ENCODE measurements at places on chromosomes 1 and 21. TPM values are rescaled to one million over a fixed set of nuclear protein-coding genes. Genes with fewer than 3 reads are reported as not detected.
A peak's percentile ranks its signal among the peaks of the same experiment; 100 is the strongest.

GRCh38 chr1:35079003-35079930 is at the start of gene ZMYM1:
ZMYM1 (plus strand) TSS chr1:35079385; CDS start chr1:35093988, 14,603 bp downstream.
- DNase-seq: peak; percentile 90

SPOCD1 gene
- polyA plus RNA-seq: 0.25 TPM

DNA sequence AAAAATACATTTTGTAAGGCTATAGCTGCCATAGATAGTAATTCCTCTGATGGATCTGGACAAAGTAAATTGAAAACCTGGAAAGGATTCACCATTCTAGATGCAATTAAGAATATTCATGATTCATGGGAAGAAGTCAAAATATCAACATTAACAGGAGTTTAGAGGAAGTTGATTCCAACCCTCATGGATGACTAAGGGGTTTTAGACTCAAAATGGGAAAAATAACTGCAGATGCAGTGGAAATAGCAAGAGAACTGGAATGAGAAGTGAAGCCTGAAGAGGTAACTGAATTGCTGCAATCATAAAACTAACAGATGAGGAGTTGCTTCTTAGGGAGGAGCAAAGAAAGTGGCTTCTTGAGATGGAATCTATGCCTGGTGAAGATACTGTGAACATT is 230.8 kb downstream of the KCTD3 start:
- no peak for DNase-seq

COL8A2 gene
- polyA plus RNA-seq: not detected

GRCh38 chr21:16102113-16102512 is 372.3 kb downstream of the USP25 start:
- no peak for DNase-seq

WDR26 gene
- 59.3 TPM for polyA plus RNA-seq

GRCh38 chr1:217363319-217363718 is 267.6 kb downstream of the GPATCH2 start:
- DNase-seq: no peak

HTR6 gene
- polyA plus RNA-seq: not detected

DNA sequence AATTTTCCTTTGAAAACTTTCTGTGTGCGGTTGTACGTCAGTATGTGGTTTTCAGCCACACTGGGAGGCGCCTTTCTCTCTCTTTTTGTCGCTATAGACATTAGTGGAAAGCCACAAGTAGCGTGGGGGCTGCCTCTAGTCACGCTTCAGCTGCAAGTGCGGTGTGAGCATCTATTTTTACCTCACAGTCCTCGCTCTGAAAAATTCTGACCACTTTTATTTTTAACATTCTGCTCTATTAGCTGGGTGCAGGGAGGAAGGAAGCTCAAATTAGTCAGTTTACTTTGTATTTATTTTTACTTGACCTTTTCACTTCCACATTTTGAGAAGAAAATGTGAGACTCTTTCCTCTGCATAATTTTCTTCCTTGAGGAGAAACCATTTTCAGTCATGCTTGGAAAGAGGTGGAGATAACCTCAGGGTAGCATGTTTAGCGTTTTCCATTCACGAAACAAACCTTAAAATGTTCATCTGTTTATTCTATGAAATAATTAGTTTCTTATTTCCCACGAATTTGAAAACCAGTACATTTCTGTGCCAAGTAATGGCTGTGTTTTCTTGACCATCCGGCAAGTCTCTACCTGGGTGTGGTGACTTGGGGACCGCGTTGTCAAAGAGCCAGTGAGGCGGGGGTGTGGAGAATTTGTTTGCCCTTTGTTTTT is 35.6 kb downstream of the ADARB1 start:
- DNase-seq: peak; percentile 90

DNA sequence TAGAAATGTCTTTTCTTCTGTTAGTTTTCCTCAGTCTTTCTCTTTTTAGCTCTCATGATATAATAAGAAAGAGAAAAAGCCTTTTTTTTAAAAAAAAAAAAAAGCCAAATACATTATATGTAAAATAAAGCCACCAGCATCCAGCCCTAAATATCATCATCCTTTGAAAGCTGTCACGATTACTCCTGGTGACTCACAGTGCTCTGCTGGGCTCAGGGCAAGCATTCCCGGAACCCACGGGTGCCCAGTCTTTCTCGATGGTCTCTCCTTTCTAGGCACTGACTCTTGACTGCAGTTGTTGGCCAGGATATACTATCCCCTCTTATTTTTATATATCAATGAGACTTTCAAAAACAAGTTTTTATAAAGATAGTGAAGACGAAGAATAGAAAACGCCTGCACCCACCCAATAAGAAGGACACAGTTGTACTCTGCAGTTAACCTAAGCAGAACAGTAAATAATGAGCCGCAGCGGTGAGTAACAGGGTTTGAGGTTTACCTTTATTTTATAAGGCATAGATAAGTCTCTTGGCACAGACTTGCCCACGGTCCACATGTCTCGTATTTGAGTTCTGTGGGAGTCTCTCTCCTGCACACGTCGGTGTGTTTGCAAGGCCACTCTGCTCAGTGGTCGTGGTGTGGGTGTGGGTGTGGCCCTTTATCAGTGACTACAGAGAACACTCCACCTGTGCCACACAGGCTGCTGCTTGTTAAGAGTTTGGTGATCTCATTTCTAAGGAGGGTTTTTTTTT is 15.7 kb upstream of the MX2 start:
- no peak for DNase-seq

DNA sequence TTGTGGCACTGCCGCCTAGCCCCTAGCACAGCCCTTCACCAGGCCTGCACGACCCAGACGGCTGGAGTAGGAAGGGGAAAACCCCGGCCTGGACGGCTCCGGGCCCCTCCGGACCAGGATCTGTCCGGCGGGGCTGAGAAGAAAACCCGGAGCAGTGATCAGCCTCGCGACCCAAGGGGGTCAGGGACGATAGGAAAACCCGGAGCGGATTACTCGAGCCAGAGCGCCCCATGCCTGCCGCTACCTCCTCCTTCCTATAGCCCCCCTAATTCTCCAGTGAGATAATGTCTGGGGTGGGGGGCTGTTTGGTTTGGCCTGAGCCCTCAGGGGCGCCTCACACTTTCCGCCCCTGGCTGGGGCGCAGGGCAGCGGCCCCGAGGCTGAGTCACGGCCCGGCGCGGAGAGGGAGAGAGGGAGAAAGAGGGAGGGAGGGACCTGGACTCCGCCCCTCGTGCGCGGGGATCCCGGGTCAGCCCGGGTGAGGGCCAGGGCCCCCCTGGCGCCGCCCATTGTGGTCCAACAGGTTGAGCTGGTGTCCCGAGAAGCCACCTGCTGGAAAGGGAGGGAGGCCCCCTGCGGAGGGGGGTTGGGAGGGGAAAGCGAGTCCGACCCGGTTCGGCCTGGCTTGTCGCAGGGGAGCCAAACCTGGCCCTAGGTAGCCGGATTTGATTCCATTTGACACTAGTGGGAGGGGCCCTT is 1.7 kb upstream of the ZBTB7B start:
- DNase-seq: peak; percentile 89

KIAA0040 gene
- 106 TPM for polyA plus RNA-seq

- no peak for DNase-seq
Observed at GRCh38 chr1:118155106-118155505, 29.9 kb downstream of the SPAG17 start.

DNA sequence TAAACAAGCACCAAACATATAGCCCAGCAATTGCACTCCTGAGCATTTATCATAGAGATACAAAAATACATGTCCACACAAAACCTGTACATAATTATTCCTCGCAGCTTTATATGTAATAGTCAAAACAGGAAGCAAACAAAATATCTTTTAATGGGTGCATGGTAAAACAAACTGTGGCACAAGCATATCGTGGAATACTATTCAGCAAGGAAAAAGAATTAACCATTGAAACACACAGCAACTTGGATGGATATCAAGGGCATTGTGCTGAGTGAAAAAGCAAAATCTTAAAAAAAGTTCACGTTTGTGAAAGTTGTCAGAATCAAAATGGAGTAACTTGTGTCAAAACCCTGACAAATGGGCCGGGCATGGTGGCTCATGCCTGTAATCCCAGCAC is 12.4 kb downstream of the TNFRSF9 start:
- DNase-seq: no peak

DNA sequence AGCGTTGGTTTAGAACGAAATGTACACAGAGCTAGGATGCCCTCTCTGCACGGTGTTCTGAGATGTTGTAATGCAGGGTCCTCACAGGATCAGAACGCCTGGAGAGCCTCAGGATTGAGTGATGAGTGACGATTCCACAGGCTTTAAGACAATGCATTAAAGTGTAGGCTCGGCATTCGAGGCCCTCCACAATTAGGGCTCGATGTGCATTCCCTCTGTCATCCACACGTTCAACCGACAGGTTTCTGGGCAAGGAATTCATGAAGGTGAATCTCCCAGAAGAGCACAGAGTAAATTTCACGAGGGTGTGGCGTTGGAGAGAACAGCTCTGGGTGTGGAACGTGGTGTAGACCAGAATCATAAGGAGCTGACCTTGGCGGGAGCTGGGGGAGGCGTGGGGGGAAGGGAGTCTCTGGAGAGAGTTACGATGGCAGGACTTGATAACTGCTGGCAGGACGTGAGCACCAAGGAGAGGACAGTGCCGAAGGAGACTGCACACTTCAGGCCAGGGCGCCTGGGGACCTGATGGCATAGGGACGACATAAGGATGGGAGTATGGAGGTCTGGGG is 51.0 kb upstream of the EFHD2 start:
- no peak for DNase-seq

- no peak for DNase-seq
Observed at GRCh38 chr1:115643225-115643624, 1.5 kb downstream of the VANGL1 start.

GRCh38 chr21:33018707-33019465 is 6.8 kb upstream of the OLIG2 start:
- DNase-seq: no peak

OXCT2 gene
- 1.9 TPM for polyA plus RNA-seq

DNA sequence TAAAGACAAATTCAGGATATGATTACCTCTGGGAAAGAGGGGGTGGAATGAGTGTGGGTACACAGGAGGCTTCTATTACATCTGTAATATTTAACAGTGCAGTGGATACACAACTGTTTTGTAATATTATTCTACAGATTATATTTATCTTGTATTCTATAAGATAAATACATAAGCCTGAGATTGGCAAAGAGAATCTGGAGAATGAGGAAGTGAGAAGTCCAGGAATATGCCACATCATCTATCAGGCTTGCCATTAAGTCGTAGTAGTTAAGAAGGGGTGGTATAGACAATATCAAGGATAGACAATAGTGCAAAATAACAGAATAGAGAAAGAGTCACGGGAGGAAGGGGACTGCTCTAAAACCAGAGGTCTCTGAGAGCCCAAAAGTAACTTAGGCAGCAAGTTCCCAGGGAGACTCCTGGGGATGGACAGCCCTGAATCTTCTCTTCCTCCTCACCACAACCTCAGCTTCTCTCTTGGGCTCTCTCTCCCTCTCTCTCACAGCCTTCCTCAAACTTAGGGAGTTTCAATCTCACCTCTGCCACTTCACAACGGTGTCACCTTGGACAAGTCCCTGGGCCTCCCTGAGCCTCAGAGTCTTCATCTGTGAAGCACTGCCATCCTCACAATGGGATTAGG is 14.0 kb upstream of the PTAFR start:
- DNase-seq: no peak

DNA sequence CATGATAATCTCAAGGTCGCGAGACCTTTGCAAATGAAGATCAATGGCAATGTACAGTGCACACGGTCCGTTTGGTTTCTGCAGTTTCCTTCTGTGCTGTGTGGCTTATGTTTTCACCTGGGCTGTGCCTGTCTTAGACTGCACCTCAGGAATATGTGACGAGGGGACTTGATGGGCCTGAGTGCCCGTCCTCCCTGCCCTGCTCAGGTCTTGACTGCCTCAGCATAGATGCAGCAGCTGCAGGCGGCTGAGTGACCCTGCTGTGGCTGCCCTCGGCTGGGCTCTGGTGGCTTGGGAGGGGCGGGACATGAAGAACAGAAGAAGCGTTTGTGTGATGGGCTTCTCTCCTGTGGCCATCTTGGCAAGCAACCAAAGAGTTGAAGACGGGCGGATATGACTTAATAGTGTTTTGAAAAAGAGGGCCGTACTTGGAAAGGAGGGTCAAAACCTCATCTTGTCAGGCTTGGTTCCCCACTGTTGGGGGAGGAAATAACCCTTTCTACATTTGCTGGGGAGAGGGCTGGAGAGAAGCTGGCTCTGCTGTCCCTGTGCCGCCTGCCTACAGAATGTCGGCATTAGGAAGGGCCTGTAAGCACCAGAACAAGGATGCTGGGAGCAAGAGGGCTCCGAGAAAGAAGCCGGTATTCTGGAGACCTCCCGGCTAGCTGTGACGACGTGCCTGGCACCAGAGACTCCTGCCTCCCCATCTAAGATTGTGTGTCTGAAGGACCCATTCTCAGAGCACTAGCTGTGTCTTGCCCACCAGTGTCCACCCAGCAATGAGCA is 7.1 kb downstream of the MYBPHL start:
- DNase-seq: no peak

DNA sequence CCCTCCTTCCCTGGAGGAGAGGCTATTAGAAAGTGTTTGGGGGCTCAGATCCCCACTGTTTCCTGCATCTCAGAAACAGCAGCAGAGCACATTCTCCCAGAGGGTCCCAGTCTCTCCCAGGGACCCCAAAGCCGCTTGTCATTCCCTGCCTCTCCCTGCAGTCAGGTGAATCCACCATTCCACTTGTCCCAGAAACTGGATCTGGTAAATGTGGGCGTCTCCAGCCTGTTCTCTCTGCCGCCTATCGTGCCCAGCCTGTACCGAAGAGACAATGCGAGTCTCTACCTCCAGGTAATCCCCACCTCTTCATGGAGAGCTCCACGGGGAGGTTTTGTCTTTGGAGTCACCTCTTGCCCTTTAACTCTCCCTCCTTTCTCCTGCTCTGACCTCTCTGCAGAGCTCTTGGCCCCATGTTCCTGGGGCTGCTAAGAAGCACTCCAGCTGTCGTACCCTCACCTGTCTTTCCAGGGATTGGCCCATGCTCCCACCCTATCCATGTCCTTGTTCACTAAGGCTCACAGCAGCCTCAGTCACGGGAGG is 26.9 kb downstream of the INAVA start:
- no peak for DNase-seq

LYPLA2 gene
- polyA plus RNA-seq: 60.5 TPM

TSPAN2 gene
- polyA plus RNA-seq: 0.09 TPM

DNA sequence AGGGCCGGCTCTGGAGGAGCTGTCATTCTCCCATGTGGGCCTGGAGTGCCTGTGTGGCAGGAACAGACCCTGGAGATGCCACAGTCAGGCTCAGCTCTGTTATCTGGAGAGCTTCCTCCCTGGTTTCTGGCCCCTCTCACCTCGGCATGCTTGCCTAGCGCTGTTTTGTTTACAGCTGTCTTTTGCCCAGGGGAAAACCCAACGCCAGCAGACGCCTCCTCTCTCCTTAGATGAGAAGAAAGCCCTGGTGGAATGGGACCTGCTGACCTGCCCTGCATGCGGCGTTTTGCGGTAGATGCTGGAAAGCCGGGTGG is 104.9 kb downstream of the CRYAA start:
- DNase-seq: no peak

- DNase-seq: no peak
Observed at GRCh38 chr1:41342774-41343355, 18.4 kb upstream of the FOXO6 start.

All from B cell (primary cell).